ENCODE measurements at places on chromosomes 16 and 17.
A peak's percentile ranks its signal among the peaks of the same experiment; 100 is the strongest.

- DNase-seq = no peak
Measured at GRCh38 chr17:69760562-69760961, 314.5 kb upstream of the KCNJ16 start.

DNA sequence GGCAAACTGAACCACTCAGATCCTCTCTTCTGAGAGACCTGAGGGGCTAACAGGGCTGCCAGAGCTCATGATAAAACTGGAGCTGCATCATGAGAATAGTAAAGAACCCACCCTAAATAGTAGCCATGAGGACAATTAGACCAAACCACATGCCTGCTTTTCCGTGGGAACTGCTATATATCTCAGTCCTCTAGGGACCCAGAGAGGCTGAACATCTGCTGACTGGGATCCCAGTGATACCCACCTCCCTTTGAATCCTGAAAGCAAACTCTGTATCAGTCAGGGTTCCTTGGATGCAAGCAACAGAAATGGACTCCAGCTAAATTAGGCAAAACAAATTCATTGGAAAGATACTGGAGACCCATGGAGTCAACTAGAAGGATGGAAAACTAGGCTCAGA lies 6.5 kb downstream of the MT1X start:
- DNase-seq = no peak

GRCh38 chr16:4496305-4496704 lies 20.1 kb downstream of the HMOX2 start:
- no peak for DNase-seq

- peak; percentile 34 for DNase-seq
Measured at GRCh38 chr16:81035975-81036750, 521 bp downstream of the ATMIN start.

DNA sequence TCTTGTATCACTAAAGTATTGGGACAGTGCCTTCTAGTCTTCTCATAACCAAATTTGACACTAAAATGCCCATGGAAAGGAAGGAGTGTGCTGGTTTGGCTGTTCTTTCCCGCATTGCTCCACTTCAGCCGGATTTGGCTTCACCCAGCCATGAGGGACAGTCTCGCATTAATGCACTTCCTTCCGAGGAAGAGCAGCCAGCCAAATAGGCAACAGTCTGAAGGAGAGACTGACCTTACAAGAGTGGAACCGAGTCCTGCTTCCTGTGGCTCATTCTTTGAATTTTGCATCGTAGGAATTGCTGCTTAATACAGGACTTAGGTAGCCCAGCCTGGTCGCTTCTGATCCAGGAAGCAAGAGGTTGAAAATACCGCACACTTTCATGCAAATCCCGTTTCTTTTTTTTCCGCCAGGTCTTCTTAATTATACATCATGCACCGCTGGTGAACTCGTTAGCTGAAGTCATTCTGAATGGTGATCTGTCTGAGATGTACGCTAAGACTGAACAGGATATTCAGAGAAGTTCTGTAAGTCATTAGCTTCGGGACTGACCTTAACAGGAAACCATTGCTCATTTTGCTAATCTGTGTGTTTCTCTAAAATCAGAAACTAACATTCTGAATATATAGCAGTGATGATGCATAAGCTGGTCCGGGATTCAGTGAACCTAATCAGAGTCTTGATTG lies 38.2 kb downstream of the CLEC16A start:
- DNase-seq = no peak

DNA sequence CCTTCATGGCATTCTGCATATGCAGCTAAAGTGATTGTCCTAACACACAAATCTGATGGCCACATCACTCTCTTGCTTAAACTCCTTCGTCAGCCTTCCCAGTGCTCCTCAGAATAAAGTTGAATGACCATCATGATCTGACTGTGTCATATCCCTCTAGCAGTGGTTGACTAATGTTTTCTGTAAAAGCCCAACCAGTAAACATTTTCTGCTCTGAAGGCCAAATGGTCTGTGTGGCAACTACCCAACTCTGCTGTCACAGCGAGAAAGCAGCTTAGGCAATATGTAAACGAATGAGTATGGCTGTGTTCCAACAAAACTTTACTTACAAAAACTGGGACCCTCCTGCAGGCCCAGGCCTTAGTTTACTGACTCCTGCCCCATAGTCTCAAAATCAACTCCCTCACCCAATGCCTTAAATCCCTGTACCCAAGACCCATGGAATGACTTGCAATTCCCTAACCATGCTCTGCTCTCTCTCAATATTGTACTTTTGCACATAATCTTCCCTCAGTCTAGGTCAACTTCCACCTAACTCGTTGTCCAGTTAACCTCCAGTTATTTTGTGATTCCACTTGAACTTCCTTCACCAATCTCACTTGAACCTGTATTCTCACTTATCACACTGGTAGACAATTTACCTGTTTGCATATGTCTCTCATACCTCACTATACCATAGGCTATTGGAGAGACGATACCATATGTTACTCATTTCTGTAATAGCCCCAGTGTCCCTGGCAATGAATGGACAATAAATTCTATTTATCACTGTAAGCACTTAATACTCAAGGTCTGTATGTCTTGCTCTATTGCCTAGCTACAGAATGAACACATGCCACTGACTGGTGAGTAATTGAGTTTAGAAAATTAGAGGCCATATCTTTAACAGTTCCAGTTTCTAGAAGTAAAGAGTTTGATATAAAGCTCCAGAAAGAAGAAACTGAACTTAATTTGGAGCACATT lies 29.1 kb downstream of the TMEM100 start:
- no peak for DNase-seq

DNA sequence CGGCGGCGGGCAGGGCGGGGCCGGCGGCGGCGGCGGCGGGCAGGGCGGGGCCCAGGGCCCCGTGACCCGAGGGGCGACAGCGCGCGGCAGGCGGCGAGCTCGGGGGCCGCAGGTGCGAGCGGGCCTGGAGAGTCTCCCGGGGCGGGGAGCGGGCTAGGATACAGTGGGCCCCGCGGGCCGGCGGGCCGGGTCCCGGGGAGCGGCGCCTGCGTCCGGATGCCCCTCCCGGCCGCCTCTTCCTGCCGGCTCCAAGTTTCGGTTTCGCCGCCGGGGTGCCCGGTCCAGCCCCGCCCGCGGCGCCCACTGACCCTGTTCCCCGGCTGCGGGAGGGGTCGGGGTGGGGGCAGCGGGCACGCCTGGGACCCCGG lies at the start of gene RNF213:
Gene RNF213, plus strand, starts transcription at position 62 of the 368 bp plus-strand sequence. CDS start 2,830 bp downstream, outside the sequence.
- DNase-seq = no peak

DNA sequence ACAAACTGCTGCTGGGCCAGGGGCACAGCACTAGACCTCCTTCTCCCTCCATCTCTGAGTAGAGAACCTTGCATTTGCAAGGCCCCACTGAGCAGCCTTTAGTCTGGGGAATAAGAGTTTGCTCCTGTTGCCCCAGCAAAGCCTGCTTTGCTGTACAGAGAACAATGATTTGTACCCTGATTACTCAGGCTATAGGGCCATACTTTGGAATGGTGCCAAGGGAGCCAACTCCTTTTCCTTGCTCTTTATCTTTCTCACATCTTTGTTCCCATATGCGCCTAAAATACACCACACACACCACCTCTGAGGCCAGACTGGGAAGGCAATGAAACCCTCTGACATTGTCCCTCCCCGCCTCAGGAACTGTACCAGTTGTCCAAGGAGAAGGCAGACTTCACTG lies 21.2 kb downstream of the LIG3 start:
- no peak for DNase-seq

DNA sequence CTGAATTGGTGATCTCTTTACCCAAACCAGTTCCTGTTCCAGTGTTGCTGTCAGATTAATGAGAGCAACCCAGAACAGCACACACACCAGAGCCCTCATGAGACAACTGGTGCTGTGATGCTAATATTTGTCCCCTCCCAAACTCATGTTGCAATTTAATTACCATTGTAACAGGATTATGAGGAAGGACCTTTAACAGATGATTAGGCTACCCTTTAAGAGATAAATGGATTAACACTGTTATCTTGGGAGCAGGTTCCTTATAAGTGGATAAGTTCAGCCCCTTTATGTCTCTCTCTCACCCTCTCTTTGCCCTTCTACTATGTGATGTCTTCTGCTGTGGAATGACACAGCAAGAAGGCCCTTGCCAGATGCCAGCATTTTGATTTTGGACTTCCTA lies 1.1 kb upstream of the CCDC182 start:
- no peak for DNase-seq

GRCh38 chr16:57039148-57039812 lies 49.9 kb downstream of the NLRC5 start:
- DNase-seq = no peak

- DNase-seq = no peak
Measured at GRCh38 chr17:39173526-39174274, 7.7 kb upstream of the ARL5C start.

DNA sequence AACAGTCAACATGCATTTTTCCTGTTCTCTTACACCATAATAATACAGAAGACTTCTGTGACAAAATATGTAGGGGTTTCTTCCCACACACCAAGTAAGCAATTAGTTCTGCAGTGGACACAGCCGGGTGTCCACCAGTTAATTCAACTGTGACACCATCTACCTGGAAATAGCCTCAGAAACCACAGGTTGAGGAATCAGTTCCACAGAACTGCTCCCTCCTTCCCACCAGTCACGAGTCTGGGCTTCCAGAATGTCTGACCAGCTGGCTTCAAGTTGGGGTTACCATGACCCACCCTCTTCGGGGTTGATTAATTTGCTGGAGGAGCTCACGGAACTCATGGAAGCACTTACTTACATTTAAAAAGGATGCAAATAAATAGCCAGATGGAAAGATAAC lies 13.6 kb upstream of the CCL5 start:
- DNase-seq = no peak

GRCh38 chr17:77214743-77215142 lies 74.0 kb downstream of the SEC14L1 start:
- DNase-seq = peak; percentile 59

DNA sequence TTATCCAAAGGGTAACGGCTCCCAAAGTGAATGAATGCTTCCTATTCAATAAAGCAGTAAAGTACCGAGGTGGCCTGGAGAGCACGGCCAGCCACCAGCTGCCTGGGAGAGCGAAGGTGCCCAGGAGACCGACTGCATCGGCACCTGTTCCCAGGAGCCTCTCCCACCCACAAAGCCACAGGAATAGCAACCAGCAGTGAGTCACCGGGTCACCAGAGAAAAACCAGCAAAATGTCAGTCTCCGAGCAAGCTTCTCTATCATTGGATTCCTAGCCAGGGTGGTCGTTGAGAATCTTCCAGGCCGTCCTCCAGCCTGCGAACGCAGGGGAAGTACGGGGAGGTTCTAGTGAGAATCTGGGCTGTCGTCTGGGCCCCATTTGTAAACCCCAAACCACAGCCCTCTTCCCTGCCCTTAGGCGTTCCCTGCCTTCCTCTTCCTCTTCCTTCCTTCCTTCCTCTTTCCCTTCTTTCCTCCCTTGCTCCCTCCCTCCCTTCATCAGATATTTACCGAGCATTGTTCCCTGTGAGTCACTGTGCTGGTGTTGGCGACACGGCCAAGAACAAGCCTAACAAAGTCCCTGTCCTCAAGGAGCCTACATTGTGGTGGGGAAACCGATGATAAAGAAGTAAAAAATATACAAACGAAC lies 114.6 kb downstream of the SLC39A11 start:
- no peak for DNase-seq

GRCh38 chr16:28839899-28840298 lies 6.2 kb downstream of the TUFM start:
- DNase-seq = no peak

- DNase-seq = peak; percentile 70
Measured at GRCh38 chr17:48051706-48052486, 3.7 kb downstream of the NFE2L1 start.

- no peak for DNase-seq
Measured at GRCh38 chr17:51231999-51232398, 27.9 kb downstream of the MBTD1 start.

DNA sequence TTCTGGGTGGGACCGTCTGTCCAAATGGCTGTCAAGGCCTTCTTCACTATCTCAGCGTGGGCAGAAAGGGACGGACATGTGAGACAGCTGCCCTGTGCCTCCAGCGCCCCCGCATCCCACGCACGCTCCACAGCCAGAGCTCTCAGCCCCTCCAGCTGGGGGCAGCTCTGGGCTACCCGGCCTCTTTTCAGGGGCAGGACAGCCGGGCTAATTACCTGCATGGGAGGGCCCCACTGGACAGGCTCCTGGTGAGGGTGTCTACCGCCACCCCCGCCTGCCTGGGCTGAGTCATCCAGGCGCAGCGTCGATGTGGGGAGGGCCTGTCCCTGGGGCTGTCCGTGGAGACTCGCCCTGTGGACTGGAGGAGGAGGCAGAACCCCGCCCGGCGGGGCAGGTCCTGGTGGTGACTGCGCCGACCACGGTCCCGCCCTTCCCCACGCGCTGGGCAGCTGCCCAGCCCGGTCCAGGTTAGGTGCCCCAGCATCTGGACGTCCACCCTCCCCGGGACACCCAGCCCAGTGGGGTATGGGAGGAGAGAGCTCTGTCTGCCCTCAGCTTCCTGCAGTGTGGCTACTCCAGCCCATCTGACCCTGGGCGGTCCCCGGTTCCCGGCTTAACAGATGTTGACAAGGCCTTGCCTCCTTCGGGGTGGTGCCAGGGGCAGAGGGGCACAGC lies 5.9 kb upstream of the METRNL start:
- no peak for DNase-seq

DNA sequence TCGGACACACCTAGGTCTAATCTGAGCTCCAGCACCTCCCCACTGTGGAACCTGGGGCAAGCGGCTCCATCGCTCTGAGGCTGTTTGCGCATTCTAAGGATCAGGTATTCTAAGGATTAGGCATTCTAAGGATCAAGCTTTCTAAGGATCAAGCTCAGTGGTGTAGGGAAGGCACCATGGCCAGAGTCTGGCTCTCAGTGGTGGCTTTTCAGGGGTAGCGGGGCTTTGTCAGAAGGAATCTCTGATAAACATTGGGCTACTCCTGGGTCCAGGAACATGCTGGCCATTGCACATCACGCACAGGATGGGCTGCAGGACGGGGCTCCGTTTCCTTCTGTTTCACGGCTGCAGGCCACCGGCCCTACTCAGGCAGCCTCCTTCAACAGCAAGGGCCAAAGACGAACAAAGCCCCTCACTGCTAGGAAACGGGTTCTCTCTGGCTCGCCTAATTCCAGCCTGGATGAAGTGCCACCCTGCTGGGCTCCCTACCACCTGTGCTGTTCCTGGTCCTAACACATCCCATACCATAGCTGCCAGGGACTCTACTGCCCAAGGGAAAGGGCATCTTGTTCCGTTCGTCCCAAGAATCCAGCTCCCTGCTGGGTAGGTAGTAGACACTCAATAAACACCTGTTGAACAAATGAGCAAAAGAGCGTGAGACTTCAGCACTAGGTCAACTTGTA lies 5.5 kb downstream of the C1QTNF1 start:
- DNase-seq = no peak

DNA sequence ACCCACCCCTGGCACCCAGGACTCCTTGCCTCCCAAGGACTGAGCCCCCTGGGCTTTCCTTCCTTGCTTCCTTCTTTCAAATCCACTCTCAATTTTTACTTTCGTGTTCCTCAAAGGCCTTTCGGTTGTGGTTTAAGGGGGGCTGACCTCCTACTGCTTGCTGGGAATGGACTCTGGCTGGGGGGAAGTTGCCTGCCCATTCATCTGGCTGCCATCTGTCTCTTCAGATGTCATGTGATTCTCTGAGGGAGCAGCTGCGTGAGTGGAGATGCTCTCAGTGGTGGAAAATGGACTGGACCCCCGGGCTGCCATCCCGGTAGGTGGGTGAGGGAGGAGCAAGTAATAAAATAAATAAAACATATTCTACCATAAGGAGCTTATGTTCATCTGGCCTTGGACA lies 93.8 kb upstream of the RPRML start:
- DNase-seq = no peak

All from renal pelvis (tissue), 12 donors.